ENCODE measurements at places on chromosomes 2 and 18.

GRCh38 chr2:216596980-216597509 is 36.2 kb upstream of the IGFBP2 start:
- no peak for DNase-seq

DNA sequence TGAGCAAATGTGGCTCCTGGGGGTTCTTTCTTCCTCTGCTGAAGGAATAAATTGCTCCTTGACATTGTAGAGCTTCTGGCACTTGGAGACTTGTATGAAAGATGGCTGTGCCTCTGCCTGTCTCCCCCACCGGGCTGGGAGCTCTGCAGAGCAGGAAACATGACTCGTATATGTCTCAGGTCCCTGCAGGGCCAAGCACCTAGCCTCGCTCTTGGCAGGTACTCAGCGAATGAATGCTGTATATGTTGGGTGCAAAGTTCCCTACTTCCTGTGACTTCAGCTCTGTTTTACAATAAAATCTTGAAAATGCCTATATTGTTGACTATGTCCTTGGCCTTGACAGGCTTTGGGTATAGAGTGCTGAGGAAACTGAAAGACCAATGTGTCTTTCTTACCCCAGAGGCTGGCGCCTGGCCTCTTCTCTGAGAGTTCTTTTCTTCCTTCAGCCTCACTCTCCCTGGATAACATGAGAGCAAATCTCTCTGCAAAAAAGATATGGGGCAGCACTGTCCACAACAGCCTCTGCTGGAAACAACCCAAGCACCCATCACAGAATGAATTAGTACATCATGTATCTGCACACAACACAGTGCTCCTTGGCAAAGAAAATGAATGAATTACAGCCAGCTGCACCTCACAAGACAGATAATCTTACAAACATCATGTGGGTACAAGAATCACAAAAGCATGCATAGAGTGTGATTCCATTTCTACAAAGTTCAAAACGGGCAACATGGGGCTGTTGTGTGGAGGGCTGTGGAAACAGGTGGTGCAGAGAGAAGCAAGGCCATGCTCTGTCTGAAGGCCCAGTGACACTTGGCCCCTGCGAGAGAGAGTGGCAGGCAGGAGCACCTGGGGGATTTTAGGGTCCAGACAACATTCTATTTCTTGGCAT is 6.6 kb downstream of the IL1RN start:
- DNase-seq: no peak

GRCh38 chr2:70767699-70768589 is at the start of gene ADD2:
Gene ADD2, minus strand, starts transcription at chr2:70768200. Its CDS starts 61,792 bp downstream, at chr2:70706408.
- no peak for DNase-seq

- DNase-seq: no peak
Observed at GRCh38 chr2:116809109-116809508, 1005.4 kb upstream of the DDX18 start.

Data from activated T-helper 1 cell treated with Interleukin-2 at 50 U/mL for 16 hours (primary cell).